ENCODE measurements at places on chromosomes 7 and 10.

DNA sequence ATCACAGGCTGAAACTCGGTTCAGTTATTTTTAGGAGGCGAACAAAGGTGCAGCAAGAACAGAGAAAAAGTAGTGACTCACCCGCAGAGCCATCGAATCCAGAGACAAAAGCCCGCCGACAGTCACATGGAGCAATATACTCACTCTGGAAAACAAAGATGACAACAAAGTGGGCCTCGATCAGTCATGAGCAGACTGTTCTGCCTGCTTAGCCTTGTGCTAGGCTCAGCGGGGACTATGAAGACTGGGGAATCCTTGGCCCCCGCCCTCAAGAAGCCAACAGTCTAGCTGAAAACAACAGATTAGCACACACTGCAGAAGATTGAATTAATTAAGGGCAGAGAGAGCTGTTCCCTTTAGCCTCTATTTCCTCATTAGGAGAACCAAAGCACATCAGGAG, 30.4 kb downstream of the XPNPEP1 start:
- no peak for DNase-seq

- DNase-seq = no peak
These were observed 39.4 kb downstream of the PLAU start for GRCh38 chr10:73950155-73950948.

GRCh38 chr7:7795630-7796121, 77.3 kb upstream of the RPA3 start:
- DNase-seq = no peak

GRCh38 chr10:31875608-31876007, 53.0 kb downstream of the ARHGAP12 start:
- no peak for DNase-seq

DNA sequence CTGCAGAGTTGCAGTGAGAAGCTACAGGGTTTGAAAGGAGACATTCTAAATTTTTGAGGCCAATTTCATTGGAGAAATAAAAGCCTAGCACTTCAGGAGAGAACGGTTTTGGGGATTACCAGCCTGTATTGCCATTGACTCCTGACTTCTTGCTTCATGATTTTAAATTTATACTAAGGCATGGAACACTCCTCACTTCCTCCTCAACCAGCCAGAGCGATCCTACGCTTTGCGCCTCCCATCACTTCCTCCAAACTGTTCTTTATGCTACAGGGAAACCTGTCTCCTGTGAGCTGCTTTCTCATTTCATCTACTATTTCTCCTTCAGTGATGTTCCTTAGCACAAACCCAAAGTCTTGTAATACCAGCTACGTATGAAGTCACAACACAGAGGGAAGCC, 495.1 kb downstream of the SUGCT start:
- no peak for DNase-seq

GRCh38 chr7:39672176-39672575, 48.8 kb downstream of the RALA start:
- DNase-seq = no peak

DNA sequence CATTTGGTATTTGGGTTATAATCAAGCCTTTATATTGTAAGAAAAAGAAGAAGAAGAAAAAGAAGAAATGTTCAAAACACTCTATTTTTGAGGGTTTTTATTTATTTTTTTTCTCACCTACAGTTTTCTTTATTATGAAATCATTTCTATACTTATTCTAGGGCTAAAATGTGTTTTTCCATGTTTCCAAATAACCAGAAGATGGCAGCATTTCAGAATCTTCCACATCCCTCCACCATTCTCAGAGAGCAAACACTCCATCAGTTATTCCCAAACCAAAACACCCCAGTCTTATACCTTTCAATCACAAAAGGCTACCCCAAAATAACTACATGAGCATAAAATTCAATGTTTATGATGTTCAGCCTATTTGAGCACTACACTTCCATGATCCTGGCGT, 38.7 kb upstream of the PPP1R17 start:
- DNase-seq = peak; percentile 32

- no peak for DNase-seq
These were observed 1031.7 kb downstream of the LRMDA start for GRCh38 chr10:76463111-76463510.

GRCh38 chr10:33229252-33229948, 105.1 kb downstream of the NRP1 start:
- DNase-seq = no peak

GRCh38 chr7:90111-91063, 102.0 kb upstream of the FAM20C start:
- DNase-seq = no peak

- DNase-seq = no peak
These were observed 657 bp downstream of the HACD1 start for GRCh38 chr10:17616403-17617030.

GRCh38 chr10:15852111-15852557, 8.2 kb downstream of the MINDY3 start:
- DNase-seq = no peak

DNA sequence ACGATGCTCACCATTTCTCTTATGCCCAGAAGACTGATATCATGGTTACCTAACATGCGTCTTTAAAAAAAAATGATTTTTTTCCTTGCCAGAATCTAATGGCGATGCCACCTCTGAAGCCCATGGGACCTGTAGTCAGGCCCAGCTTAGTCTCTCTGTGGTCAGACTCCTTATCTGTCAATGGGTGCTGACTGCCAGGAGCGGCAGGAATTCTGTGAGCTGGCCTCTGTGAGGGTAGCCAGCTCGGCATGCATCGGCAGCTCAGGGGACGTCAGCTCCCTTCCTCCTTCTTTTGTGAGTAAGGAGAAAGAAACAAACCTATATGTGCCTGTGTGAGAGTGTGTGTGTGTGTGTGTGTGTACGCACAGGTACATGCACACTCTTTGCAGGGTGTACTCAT, 49.9 kb upstream of the ZRANB1 start:
- DNase-seq = no peak

DNA sequence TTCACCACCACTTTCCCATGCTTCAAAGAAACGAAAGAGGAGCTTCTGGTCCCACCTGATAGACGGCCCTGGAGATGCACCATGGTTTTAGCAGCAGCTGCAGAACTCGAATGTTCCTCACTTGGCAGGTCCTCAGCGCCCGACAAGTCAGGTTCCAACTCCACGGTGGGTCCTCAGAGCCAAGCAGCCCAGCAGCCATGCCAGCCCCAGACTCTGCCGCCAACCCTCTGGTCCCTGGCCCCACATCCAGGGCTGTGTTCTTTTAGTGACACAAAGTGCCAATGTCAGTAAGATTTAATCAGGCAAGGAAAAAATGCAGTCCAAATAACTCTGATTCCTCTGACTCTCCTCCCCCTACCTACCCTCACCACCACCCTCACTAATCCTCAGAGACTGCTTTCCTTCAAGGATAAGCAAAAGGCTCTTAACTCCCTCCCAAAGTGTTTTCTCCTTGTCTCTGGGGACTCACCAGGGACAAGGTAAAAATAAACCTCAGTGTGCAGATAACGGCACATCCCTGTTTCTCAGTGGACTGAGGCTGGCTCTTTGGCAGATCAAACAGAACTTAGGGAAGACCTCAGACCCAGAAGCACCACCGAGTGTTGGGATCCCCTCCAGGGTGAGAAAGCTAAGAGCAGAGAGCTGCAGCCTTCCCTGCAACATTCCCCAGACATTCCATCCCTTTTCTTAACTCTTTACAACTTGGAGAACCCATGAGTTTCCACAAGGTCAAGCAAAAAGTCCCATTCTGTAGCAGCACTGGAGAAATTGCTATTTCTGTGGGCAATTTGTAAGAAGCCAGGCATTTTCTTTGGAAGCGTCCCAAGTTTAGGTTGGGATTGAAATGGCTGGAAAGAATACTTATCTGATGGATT, 358.9 kb downstream of the FRMD4A start:
- no peak for DNase-seq

- peak; percentile 64 for DNase-seq
These were observed 398.4 kb downstream of the DGKB start for GRCh38 chr7:14504134-14504533.

DNA sequence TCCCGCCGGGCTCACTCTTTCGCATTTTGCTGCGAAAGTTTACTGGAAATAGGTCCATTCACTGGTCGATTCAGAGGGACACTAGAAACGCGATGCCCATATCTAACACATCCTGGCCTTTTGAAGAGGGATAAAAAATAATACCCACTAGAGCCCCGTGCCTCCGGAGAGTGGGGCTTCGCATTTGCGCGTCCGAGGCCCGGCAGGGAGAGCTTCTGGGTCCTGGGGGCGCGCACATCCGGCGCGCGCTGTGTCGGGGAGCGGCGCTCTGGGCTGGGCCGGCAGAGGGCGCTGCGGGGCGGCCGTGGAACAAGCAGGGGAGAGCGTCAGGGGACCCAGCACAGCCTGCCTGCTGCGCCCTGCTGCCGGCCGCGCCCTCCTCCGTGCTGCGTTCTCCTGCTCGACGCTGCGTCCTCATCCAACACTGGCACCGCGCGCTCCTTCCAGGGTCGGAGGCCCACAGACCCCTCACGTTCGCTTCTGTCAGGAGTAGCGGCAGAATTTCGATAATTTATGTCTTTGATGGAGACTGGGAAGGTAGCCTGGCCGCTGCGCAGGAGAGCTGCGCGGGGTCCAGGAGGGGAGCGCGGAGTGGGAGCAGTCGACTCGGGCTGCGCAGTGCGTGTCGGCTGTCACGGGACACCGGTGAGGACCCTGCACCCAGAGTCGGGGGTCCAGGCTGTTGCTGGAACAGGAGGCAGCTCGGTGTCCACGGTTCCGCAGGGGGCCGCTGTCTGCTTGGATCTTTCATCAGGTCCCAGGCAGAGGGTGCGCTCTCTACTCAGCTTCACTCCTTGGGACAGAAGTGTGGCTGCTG, 41.5 kb upstream of the ZNF32 start:
- peak; percentile 19 for DNase-seq

- DNase-seq = no peak
These were observed at the start of gene KCP for GRCh38 chr7:128910569-128910945. Gene KCP, minus strand, starts transcription at chr7:128910709. Its CDS starts 33 bp downstream, at chr7:128910676.

- no peak for DNase-seq
These were observed 13.4 kb downstream of the NUDT1 start for GRCh38 chr7:2255145-2256139.

GRCh38 chr7:142375710-142376313, 118.0 kb upstream of the PRSS58 start:
- DNase-seq = no peak

Data from NCI-H1105 (cell line).